ENCODE measurements at places on chromosomes 2 and 18.
A peak's percentile ranks its signal among the peaks of the same experiment; 100 is the strongest.

GRCh38 chr2:177355874-177356273, 36.7 kb upstream of the AGPS start:
- DNase-seq: no peak

DNA sequence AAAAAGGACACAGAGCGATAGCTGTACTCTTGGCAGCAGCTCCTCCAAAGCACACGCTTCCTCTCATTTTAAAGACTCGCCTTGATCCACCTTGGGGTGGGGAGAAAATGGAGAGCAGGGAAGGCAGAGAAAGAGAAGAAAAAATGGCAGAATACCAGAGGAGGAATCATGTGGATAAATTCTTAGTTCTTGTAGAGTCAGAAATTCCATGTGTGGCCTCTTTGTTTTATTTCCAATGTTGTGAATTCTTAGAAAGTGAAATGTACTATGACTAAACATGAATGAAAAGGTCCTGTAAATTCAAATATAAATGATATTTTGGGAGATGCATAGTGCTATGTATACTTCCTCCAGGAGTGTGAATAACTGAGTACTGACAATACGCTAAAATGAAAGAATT, 89.7 kb upstream of the SESTD1 start:
- no peak for DNase-seq

DNA sequence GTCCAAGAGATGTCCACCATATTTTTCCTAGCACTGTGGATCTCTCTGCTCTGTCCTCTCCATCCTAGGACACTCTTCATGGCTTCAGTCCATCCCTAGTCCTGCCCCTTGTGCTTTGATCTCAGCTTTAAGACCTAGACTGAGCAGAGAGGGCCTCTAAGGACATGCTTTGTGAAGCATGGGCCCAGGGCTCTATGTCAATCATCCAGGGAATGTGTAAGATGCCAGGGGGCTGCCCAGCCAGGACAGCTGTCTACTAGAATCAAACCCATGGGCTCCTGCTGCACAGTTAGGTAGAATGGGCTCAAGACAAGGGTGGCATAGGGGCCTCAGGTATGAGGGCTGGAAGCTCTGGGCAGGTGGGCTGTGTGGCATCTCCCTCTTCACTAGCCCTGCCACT, 24.9 kb downstream of the TET3 start:
- DNase-seq: no peak

GRCh38 chr2:134089454-134089853, 164.4 kb upstream of the MGAT5 start:
- no peak for DNase-seq

- no peak for DNase-seq
Measured at GRCh38 chr2:2482851-2483250, 151.8 kb upstream of the MYT1L start.

- DNase-seq: no peak
Measured at GRCh38 chr2:139652385-139652784, 872.2 kb upstream of the NXPH2 start.

- DNase-seq: no peak
Measured at GRCh38 chr18:58025733-58026132, 18.3 kb upstream of the NEDD4L start.

- DNase-seq: peak; percentile 55
Measured at GRCh38 chr18:77100751-77101355, 31.7 kb downstream of the MBP start.

DNA sequence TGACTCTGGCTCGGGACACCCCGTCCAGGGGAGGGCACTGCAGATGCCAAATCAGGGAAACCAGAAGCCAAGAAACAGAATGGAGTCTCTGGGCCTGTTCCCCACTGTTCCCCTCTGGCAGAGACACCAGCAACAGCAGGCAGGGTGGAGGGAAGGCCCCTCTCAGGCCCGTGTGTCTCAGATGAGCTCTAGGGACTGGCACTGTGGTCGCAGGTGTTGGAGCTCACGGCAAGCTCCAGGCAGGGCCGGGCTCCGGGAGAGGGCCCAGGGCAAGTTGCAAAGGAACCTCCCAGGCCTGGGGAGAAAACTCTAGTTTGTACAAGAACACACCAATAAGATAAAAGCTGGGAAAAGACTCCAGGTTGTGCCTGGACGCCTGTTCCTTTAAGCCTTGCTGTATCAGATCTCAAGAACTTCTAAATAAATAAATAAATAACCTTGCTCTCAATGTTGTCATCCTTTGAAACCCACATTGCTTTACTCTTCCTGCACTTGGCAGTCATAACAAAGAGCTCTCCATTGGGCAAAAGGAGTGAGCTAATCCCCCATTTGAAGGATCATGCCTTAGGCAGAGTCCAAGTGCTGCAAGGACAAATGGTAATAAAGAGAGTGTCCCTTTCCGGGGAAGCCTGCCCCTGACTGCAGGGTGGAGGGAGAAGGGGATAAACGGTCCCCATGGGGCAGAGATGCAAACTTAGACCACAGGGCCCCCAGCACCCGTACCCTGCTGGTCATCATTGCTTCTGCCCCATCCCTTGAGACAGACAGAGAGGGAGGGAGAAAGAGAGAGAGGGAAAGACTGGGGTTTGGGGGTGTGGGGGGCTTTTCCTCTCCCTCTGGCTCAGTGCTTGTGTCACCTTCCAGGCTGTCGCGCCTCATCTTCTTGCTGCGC, 33.3 kb downstream of the CNGA3 start:
- DNase-seq: no peak

DNA sequence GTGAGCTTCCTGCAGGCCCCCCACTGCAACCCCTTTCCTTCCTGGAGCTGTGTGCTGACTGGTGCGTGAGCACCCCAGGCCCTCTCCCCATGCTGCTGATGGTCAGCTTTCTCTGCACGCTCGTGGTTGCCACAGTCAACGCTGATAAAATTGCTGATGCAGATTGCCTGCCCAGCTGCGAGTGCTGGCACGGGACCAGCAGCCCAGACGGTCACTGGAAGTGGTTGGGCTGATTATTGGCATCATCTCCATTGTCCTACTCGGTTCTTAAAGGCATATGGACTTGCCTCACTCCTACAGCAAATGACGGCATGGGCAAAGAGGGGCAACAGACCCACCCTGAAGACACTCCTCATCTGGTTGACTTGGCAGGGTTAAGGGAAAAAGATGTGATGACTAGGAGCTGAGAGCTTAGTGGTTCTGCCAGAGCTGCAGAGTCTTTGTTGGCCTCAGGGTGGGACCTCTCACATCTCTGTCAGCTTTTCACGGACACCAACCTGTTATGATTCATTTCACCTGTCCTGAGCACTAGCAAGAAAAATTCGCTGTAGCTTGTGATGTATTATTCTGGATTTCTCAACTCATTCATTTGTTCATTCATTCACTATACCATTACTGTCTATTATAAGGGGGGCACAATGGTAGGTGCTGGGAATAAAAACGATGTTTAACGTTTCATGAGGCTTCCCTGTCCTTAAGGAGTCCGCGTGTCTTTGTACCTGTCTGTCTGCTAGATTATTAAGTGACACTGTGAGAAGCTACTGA, 38.4 kb downstream of the PAX8 start:
- no peak for DNase-seq

- DNase-seq: no peak
Measured at GRCh38 chr2:85854897-85855296, 33.9 kb downstream of the ST3GAL5 start.

GRCh38 chr18:73842795-73843394, 304.7 kb downstream of the FBXO15 start:
- DNase-seq: peak; percentile 44

DNA sequence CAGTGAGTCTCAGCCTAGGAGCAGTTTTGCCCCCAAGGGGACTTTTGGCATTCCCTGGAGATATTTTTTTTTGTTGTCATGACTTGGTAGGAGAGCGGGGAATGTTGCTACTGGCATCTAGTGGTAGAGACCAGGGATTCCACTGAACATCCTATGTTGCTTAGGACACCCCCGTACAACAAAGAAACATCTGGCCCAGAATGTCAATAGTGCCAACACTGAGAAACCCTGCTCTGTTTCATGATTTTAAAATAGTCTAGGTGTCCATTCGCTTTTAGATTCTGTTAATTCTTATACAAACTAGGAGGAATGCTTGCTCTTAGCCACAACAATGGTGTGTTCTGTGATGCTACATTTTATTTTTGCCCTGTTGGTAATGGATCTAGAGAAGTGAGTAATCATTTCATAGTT, 225.8 kb upstream of the SIX3 start:
- DNase-seq: no peak

DNA sequence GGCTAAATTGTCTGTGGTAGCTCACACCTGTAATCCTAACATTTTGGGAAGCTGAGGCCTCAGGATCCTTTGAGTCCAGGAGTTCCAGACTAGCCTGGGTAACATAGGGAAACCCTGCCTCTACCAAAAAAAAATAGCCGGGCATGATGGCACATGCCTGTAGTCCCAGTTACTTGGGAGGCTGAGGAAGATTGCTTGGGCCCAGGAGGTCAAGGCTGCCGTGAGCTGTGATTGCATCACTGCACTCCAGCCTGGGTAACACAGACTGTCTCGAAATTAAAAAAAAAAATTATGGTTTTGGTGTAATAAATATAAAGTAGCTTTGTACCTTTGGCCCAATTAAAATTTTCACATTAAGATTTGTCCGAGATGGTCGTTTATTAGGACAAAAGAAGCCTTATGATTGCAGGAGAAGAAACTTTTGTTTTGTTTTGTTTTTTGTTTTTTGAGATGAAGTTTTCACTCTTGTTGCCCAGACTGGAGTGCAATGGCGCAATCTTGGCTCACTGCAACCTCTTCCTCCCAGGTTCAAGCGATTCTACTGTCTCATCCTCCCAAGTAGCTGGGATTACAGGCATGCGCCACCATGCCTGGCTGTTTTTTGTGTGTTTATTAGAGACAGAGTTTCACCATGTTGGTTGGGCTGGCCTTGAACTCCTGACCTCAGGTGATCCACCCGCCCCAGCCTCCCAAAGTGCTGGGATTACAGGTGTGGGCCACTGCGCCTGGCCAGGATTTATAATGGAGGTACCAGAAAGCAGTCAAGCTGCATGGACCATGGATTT, 4.1 kb downstream of the MTA3 start:
- DNase-seq: no peak

- DNase-seq: no peak
Measured at GRCh38 chr2:216340280-216340631, 32.0 kb downstream of the MARCHF4 start.

DNA sequence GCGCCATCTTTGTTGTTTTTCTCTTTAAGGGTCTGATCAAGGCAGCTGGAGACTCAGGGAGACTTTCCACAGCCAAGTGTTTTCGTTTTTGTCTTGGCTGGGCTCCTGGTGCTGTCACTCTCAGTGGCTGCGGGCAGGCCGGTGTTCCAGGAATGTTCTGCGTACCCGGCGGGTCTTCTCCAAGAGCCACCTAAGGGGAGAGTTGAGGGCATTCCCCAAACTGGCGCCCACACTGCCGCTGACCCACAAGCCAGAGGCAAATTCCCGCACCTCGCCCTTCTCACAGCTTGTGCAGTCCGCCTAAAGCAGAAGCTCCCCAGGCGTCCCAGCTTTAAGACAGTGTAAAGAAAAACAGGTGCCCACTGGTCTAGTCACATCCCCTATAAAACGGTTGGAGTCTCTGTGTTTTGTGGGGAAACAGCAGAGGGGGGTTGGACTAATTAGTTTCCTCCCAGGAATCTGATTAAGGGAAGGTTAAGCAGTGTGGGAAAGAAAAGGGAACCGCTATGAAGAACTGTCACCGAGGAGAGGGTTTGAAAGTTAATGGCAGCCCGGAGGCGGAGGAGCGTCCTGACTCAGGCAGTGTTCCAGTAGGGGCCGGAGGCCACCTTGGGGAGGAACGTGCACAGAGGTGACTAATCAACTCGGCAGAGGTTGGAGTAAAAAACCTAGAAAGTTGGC, 224.5 kb downstream of the SLC4A3 start:
- no peak for DNase-seq

- no peak for DNase-seq
Measured at GRCh38 chr2:191014653-191015020, 666 bp upstream of the STAT1 start.

GRCh38 chr2:24245986-24246776, 71.3 kb downstream of the FAM228A start:
- no peak for DNase-seq

DNA sequence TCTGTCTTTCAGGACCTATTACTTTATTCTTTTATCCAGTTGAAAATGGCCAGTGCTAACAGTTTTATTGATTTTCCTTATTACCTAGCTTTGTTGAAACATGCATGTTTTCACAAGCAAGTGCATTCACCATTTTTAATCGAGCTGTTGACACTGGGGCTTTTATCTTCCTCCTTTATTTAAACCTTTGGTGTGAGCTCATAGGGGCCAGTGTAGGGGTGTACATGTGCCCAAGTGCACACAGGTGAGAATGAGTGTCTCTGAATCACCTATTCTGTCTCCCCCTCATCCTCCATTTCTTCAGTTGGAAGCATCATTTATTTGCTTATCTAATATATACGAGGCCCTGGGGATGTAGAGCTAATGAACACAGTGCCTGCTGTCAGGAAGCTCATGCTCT, 199.1 kb downstream of the PRKCE start:
- no peak for DNase-seq

GRCh38 chr2:85843543-85843942, 45.2 kb downstream of the ST3GAL5 start:
- DNase-seq: peak; percentile 65

- peak; percentile 34 for DNase-seq
Measured at GRCh38 chr2:236969767-236970655, 115.7 kb upstream of the COPS8 start.
